ENCODE measurements at places on chromosomes 3 and 15.

DNA sequence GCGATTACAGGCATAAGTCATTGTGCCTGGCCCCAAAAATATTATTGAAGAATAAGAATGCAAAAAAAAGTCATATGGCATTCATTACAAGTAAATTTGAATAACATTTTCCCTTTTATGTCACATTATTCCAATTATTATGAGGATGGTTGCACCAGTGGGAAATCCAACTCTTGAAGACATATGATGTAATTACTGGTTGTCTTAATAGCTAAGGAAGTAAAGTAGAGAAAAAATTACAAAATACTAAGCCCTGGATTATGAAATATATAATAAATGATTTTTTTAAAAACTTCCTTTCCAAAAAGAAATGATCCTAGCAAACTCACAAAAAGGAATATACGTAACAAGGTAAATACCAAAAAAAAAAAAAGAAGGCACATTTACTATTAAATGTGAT, 98.9 kb downstream of the FMN1 start:
- no peak for DNase-seq

GRCh38 chr3:16370872-16371740, 106.1 kb downstream of the OXNAD1 start:
- DNase-seq = no peak

DNA sequence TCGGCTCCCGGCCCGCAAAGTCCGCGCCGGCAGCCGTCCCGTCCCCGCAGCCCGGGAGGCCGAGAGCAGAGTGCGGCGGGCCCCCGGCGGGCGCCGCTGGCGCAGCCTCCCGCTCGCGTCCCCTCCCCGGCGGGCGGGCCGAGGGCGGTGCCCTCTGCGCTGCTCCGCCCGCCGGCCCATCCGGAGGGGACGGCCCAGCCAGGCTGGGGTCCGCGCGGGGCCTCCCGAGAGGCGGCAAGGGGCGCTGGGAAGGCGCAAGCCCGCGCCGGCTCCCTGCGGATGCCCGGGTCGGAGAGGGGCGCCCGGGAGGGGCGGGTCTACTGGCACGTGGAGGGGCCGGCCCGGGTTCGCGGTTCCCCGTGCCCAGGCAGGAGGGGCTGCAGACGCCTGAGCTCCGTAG, at the start of the genes CLCN2 and POLR2H:
CLCN2 (minus strand) TSS at position 74 of the 400 bp plus-strand sequence. CDS start 126 bp downstream, outside the sequence.
POLR2H (plus strand) TSS at position 179 of the 400 bp plus-strand sequence. CDS start 1,783 bp downstream, outside the sequence.
- no peak for DNase-seq

DNA sequence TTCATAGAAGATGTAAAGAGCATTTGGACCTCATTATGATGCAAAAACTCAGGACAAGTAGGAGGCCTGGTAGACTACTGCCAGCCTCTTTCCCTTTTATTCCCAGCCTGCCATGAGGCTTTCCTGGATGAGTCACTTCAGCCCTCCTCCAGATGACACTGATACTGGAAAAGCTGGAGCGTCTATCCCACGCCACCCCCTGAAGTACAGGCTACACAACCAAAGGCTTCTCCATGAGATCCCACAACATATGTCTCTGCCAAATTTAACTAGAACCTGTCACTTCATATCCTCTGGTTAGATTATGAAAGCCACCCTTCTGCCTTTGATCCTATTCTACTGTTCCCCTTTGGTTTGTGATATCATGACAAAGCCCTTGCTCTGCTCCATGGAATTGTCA, 56.1 kb upstream of the CPNE4 start:
- DNase-seq = no peak

- no peak for DNase-seq
These were observed 7.3 kb downstream of the SRPRB start for GRCh38 chr3:133812872-133813271.

DNA sequence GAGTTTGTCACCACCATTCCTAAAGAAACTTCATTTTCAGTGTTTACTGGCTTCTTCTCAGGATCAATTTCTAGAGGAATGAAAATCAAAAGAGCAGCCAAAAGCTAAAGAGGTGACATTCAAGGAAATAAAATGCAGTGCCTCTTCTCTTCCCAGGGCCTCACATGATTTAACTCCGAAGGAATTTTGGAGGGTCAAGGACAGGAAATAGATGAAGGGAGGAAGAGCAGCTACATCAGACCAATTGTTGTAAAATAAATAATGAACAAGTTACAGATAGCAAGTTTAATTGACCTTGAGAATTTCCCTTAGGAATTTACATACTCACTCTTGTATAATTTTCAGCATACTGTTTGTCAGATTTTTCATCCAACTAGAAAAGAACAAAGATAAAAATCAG, 78.1 kb downstream of the LRRFIP2 start:
- DNase-seq = no peak

DNA sequence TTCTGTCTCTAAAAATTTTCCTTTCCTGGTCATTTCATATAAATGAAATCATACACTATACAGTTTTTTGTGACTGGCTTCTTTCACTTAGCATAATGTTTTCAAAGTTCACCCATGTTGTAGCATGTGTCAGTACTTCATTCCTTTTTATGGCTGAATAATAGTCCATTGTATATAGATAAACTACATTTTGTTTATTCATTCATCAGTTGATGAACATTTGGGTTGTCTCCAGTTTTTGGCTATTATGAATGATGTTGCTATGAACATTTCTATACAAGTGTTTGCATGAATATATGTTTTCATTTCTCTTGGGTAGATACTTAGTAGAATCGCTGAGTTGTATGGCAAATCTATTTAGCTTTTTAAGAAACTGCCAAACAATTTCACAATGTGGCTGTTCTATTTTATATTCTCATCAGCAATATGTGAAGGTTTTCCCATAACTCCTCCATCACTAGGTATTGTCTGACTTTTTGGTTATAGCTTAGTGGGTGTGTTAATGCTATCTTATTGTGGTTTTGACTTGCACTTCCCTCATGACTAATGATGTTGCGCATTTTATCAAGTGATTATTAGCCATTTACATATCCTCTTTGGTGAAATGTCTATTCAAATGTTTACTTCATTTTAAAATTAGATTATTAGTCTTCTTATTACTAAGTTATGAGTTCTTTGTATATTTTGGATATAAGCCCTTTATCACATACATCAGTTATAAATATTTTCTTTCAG, 21.7 kb upstream of the AP4E1 start:
- no peak for DNase-seq

- no peak for DNase-seq
These were observed 59.2 kb downstream of the NECTIN3 start for GRCh38 chr3:111130827-111131226.

DNA sequence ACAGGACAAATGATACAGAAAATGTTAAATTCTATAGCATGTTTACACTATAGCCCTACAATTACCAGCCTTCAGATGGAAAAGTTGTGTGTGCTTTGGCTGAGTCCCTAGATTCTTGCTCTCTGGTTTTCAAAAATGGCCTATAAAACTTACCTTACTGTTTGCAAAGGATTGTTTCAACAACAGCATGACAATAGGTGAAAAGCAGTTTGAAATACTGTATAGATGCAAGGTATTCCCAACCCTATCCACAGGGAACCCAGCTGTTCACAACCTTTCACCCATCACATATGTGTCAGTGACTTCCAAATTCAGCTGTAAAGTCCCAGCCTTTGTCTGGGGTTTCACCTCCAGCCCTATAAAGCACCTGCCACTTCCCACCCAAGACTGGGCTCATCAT, 97.3 kb downstream of the NEK10 start:
- no peak for DNase-seq

DNA sequence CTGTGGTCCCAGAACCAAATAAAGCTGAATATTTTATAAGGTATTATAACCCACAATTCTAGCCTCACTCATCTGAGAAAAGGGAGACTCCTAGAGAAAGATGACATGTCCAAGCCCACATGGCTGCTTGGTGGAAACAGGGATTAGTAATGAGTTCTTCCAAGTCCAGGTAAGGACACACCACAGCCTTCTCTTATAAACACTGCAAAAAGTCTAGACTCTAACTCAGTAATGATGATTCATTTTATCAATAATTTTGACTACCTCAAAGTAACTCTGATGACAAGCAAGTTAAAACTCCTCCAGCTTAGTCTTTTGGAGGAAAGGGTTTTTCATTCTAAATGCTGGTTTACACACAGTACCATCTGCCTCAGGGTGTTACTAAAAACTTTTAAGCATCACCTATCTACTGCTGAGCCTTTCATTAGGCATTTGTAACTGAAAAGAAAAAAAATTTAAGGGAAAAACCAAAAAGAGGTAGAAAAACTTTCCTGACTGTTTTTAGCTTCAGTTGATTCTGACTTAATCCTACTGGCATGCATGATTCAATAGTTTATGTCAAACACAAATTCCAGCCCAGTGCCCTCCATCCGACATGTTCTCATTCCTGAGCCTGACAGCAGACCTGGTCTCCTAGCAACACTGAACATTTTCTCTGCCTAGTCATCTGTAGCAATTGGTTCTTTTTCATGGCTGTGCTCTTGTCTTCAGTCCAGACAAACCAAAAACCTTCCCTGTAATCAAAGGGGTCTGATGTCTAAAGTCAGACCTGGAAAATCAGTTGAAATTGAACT, 43.9 kb downstream of the P3H2 start:
- no peak for DNase-seq

- DNase-seq = no peak
These were observed 97.9 kb downstream of the RORA start for GRCh38 chr15:61130950-61131942.

GRCh38 chr3:179676081-179676480, 23.2 kb downstream of the USP13 start:
- no peak for DNase-seq

DNA sequence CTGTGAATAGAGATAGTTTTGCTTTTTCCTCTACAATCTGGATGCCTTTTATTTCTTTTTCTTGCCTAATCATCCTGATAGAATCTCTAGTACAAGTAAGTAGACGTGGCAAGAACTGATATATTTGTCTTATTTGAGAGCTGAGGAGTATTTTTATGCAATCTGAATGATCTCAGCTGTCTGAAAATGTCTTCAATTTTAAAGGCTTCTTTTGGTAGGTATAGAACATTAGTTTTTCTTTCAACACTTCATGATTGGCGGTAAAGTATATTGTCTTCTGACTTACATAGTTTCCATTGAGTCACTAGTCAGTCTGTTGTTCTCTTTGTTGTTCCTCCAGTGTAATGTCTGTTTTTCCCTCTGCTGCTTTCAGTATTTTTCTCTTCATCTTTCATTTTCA, 31.3 kb downstream of the MGA start:
- DNase-seq = no peak

DNA sequence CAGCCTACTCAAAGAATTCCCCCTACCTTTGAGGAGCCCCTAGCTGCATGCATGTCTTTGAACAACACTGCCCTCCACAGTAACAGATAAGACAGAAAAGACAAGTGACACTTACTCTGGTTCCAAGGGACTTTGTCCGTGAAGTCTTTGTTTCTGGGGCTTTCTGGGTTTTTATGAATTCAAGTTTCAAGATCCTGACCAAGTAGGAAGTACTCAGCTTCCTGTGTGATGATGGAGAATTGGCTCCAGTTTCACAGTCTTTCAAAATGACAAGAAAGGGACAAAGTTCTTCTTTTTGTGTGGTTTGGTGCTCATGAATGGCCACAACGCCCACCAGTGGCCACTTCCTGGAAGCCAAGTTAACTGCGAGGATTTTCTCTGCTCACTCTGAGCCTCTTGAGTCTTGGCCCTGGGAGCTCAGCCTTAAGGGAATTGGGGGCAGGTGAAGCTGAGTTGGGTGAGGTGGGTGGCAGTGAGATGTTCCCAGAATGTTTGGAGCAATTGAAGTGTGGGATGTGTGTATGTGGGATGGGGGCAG, at the start of gene CCR1:
CCR1 (minus strand) TSS at position 147 of the 538 bp plus-strand sequence. CDS start 4,000 bp downstream, outside the sequence.
- no peak for DNase-seq

- no peak for DNase-seq
These were observed 23.8 kb downstream of the MEX3B start for GRCh38 chr15:82021992-82022391.

DNA sequence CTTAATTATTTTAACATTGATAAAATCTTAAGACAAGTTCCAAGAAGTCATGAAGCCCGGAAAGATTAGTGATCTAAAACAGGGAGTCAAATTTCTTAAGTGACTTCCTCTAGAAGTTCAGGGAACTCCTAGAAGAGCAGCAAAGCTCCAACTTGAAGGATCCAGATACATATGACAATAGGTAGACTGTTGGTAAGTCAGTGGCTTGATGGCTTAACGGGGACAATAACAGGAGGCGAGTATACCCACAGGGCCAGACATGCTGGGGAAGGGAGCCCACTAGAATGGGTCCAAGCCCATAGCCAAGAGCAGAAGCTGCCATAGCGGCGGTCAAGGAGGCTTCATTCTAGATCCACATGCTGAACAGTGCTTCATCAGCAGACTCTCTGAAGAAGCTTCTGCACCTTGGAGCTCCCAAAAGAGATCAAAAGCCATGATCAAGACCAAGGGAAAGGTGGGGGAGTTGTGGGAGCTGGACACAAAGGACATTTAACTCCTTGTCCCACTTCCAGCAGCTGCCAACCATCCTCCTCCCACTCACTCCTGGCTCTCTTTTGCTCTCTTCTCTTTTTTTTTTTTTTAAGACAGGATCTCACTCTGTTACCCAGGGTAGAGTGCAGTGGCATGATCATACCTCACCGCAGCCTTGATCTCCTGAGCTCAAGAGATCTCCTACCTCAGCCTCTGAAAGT, 10.2 kb upstream of the CA12 start:
- no peak for DNase-seq

- DNase-seq = no peak
These were observed 367.6 kb upstream of the NDN start for GRCh38 chr15:24054547-24055245.

GRCh38 chr3:70488131-70488530, 175.7 kb upstream of the MDFIC2 start:
- no peak for DNase-seq

- DNase-seq = no peak
These were observed 165.9 kb downstream of the STAC start for GRCh38 chr3:36546226-36546625.

DNA sequence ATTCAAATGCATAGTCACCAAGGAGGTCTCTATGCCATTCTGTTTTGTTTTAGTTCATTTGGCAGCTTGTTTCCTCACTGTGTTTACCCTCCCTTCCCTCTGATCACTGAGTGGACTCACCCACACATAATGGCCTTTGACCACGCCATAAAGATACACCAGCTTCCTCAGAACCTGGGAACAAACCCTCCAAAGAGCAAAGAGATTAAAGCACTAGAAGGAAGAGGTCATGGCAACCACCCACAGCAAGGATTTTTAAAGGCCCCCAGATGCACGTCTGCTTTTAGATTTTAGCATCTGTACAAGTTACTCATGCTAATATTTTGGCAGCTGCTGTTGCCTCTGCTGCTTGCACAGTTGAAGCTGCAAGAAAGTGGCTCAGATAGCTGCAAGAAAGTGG, 47.9 kb upstream of the CADPS start:
- no peak for DNase-seq

DNA sequence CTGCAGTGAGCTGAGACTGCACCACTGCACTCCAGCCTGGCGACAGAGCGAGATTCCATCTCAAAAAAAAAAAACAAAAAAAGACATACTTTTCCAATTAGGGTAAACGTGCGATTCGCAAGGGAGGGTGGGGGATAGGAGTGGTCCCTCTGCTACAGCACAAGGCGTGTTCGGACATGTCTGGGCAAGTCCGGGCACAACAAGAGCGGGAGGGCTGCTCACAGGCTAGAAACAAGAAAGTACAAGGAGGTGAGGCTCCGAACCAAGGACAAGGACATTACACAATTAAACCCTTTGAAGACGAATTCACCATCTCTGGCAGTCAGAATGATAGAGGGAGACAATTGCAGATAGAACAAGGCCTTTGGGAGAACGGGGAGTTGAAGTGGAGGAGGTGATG, 32.2 kb upstream of the BCL2A1 start:
- no peak for DNase-seq

- no peak for DNase-seq
These were observed 38.9 kb downstream of the TLE3 start for GRCh38 chr15:70058642-70059360.

- no peak for DNase-seq
These were observed 1588.2 kb downstream of the SI start for GRCh38 chr3:163490119-163490518.

Measured in stimulated activated CD4-positive, alpha-beta T cell treated with anti-CD3 and anti-CD28 coated beads, Interleukin-1b, Interleukin-23, amount 100 ng/mL, for 24 hours (primary cell).